ENCODE measurements at places on chromosomes 2 and 18.
A peak's percentile ranks its signal among the peaks of the same experiment; 100 is the strongest.

- DNase-seq = no peak
Measured at GRCh38 chr2:235612181-235612950, 118.5 kb downstream of the AGAP1 start.

GRCh38 chr18:10928772-10929373 is 220.5 kb downstream of the PIEZO2 start:
- peak; percentile 72 for DNase-seq

- DNase-seq = no peak
Measured at GRCh38 chr2:134648586-134648985, 70.2 kb downstream of the TMEM163 start.

DNA sequence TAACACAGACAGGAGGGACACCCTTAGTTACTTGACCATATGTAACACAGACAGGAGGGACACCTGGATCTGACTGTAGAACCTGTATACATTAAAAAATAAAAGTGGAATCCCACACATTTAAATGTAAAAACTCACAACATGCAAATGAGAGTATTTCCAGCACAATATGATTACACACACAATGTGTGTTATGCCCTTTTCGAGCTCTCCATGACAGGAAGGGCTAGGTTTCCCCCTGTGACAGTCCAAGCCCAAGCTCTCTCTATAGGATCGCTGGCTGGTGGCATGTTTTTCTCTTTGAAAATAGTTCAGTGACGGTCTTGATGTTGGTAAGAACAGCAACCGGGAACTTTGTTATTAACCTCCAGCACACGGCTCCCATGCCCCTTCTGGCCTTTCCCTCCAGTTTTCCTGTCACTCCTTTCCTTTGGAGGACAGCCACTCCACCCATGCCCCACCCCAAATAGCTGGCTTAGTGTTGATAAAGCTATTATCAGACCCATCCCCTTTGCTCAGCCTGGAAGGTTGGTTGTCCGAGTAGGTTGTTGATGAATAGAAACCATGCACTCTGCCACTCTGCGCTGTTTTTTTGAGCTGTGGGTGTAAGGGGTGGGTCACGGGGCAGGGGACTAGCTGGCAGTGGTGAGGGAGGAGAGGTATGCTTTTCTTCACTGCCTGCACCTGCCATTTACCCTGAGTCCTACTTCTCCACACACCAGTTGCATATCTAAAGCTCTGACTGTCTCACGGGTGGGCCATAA is 2.7 kb downstream of the RASGRP3 start:
- no peak for DNase-seq

DNA sequence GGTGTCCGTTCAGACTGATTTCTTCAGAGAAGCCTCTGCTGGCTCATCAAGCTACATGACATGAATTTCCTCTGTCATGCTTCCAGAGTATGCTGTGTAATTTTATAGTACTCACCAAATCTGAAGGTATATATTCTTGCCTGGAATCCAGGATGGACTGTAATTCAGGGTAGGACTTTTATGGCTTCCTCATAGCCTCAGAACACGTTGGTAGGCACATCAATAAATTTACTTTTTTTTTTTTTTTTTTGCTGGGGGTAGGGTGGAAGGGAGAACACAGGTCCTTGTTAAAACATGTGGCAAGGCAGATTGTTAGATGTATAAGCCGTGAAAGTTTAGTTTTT is 34.4 kb downstream of the MTA3 start:
- no peak for DNase-seq
